ENCODE measurements at places on chromosomes 4 and X. TPM values are rescaled to one million over a fixed set of nuclear protein-coding genes. Genes with fewer than 3 reads are reported as not detected.

DNA sequence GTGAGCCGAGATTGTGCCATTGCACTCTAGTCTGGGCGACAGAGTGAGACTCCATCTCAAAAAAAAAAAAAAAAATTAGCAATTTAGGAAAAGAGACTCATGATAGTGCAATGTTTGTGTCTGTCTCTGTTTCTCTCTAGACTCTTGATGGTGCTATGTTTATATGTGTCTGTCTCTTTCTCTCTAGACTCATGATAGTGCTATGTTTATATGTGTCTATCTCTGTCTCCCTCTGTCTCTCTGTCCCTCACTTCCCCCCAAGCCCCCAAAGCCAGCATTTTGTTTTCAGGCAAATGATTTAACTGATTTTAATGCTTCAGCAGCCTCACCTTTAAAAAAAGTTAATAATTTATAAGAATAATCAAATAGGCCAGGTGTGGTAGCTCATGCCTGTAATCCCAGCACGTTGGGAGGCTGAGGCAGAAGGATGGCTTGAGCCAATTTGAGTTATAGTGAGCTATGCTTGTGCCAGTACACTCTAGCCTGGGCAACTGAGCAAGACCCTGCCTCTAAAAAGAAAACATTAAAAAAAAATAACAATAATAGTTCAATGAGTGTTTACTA is 6.9 kb downstream of the MOB1B start:
- no peak for DNase-seq

GRCh38 chr4:56106180-56107147 is 157.7 kb downstream of the CEP135 start:
- no peak for DNase-seq

DNA sequence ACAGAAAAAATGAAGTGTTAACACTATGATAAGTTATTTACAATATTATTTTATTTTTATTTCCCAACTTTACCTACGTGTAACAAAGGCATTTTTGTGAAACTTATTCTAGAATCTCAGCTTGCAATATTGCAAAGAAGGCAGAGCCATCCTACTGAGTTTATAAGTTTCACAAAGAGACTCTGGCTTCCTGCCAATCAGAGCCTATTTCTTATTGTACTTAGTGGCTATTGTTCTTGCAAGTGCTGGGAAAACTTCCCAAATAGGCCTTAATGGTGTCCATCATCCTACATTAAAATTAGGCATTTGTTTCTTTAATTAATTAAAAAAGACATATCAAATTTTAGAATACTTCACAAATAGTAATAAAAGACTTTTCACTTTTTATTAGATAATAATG is 233.2 kb downstream of the EPHA5 start:
- DNase-seq: no peak

DNA sequence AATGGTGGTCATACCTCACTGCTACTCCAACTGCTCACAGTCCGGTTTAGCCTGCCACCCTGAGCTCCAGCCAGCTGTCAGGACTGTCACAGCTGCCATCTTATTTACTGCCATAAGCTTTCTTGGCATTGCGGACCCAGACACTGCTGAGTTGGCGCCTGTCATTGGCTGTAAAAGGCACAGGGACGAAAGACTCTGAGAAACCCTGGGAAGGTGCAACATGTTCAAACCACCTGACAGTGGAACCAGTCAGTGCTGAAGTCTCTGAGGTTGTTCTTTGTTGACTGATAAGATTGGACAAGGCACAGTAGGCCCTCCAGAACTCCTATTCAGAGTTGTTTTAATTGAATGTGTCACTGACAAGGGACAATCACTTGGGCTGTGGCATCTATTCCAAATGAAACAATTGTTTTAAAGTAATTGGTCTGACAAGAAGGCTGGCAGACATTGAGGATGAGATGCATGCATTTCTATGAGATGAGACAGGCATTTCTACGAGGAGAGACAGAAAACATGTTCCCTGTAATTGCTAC is 927.8 kb downstream of the STPG2 start:
- DNase-seq: no peak

DNA sequence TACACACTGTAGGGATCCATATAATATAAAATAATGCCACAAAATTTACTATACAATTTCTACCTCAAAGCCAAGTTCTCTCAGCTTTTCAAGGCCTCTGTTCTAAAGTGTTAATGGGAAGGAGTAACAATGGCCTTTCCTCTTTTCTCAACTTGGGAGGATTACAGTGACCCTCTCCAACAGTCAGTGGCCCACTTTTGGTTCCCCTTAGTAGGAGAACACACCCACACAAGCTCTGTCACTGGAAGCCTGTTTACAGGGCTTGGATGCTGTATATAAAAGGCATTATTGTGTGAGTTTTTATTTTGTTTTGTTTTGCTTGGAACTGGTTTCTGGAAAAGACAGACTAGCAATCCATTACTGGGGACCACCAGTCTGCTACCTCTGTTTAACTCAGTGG is 1.8 kb downstream of the ARHGEF6 start:
- no peak for DNase-seq

DNA sequence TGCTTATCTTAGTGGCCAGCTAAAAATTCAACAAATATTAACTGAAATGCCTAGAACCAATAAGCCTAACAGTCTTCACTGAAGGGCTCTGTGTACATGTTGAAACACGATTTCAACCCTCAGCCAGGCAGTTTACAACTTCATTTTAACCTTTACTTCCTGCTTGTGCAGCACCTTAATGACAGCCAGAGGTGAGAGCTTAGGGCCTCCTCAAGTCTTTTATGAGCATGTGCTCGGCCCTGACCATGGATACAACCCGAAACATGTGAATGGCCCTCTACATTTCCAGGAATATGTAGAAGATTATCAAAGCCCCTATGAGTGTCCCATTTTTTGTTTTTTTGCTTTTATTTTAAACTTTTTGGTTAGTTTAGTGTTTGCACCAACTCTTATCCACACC is 88.3 kb downstream of the MSN start:
- no peak for DNase-seq

Gene PDGFRA
- not detected for total RNA-seq

DNA sequence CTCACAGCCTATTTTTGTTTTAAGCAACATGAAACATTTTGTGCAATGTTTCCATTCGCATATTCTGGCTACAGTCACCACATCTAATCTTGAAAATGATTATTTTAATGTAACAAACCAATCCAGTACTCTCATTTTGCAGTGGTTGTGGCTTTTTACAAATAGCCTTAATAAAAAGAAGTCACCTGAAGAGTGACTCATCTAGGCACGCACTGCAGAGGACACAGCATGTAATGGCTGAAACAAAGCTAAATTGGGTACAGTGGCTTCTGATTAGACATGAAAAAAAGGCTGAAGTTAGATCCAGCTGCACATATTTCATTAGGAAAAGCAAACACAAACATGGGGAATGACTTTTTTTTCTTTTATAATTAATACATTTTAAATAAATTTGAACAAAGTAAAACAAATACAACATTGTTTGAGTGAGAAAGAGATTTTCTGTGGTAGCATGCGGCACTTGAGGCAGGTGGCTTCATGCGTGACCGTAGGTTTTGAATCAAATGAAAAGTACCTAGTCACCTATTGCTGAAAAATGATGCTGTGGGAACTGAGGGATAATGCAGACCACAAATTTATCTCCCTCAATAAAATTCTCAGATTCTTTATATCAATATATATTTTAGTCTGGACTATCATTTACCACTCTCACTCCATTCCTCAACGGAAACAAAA is 240.8 kb upstream of the DDX53 start:
- no peak for DNase-seq

DNA sequence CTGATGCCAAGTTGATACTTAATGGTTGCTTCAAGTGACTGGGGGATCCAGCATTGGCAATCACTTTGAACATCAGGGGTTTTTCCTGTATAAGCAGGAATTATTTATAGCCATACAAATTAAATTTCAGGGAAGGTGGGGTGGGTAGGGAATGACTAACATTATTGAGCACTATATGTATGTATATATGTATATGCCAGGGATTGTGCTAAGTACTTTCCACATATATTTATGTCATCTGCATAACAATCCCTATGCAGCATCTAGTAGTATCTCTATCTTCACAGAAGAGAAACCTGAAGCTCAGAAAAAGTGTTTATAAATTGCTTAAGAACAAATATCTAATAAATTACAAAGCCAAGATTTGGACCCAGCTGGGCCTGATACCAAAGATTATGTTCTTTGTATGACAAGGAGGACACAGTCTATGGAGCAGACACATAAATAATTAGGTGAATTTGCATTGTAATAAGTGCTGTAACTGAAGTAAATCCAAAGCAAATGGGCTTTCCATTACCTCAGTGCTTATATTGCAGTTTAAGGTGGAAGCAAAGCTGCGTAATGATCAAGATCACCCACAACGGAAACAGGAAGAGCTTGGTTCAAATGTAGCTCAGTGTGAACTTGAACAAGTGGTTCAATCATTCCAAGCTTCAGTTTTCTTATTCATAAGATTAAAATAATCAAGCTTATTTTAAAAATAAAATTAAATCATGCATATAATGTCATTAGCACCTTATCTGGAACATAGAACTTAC is 18.9 kb upstream of the RASGEF1B start:
- DNase-seq: peak; percentile 79

DNA sequence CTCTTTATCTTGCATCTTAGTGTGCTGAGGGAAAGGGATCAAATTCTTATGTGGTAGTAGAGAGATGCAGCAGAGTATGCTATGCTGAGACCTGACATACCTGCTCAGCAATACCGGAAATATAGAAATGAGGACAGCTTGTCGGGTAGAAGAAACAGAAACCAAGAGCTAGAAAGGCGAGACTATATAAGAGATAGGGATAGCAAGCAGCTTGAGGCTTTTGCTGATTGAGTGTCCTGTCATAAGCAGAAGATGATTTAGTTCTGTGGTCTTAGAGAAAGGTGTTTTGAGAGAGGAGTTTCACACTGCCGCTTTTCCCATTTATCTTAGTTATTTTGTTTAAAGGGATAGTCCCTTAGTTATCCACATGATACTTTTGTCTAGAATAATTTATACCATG is 31.7 kb downstream of the USP9X start:
- no peak for DNase-seq

GRCh38 chr4:5478169-5478568 is 230.2 kb downstream of the EVC2 start:
- no peak for DNase-seq

Measured in CD4-positive, alpha-beta T cell (primary cell).